ENCODE measurements at places on chromosomes 5 and 9.

DNA sequence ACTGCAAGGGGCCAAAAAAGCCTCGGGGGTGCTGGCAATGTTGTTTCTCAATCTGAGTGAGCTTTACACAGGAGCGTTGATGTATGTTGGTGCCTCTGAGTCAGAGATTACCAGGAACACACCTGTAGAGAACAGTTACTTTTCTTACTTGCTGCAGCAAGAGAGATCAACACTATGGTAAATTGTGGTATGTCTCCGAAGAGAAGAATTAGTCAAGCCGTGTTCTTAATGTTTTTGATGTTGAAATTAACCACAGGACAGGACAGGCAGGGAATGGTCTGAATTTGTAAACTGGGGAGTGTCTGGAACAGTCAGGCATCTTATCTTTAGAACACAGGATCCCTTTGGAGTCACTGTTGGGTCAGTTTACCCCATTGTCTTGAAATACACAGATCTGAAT, 285.7 kb downstream of the DNAH5 start:
- no peak for DNase-seq

- no peak for DNase-seq
Observed at GRCh38 chr9:3200331-3200774, 325.4 kb downstream of the RFX3 start.

- DNase-seq: no peak
Observed at GRCh38 chr5:89397096-89397495, 514.1 kb upstream of the MEF2C start.

DNA sequence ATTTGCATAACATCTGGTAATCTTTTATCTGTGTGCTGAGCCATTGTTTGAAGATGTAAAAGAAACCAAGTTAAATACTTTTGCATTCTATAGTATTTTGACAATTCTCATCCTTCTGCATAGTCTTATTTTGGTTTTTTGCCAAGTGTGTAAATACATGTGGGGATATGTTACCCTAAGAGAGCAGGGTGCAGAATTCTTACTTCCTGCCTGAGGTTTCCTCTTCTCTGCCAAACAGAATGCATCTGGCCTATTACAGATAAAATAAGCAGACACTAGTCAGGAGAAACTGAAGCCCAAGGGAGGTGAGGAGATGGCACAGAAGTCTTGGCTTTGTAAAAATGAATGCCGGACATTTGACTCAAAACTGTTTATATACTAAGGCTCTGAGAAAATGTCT, 462.1 kb downstream of the TMEM38B start:
- no peak for DNase-seq

DNA sequence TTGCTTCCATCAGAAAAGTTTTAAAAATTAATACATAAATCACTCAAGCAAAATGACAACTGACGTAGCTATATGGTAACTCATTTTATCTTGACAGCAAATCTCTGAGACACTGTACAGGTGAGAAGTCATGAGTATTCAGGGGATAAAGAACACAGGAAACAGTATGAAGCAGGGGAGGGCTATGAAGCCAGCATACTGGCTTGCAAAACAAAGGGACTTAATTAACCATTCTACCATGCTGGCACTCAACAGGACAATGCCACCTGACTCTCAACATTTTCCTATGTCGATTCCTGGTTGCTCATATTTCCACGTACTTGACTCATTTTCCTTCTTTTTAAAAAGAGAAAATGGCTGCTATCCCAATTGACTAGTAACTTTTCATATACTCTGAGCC, 151.4 kb upstream of the RETREG1 start:
- no peak for DNase-seq

DNA sequence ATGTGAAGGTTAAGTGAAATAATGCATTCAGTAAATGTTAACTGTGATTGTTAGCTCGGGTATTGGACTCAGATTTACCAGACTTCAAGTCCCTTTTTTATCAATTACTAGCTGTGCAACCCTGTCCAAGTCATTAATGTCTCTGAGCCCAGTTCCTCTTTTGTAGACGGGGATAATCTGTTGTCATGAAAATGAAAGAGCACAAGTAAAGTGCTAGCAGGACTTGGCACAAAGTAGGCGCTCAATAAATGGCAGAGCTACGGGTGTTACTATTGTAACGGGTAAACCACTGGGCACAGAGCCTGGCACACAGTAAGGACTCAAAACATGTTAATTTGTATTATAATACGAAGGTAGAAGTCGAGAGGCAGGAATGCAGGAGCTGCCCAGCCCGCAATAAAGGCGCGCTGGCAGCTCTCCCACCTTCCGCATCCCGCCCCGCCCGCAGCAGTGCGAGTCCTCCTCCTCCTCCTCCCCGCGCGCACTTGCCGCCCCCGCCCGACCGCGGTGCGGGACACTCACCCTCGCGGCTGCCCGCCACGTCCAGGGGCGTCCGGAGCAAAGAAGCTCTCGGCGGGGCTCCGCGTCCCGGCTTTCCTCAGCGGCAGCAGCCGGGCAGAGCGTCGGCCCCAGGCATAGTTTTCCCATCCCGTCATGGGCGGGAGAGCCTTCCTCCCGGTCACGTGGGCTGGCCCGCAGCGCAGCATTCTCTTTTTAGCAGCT, at the start of gene C1QTNF2:
Gene C1QTNF2 (minus strand): TSS at position 637 of the 723 bp plus-strand sequence. CDS start 15,615 bp downstream, outside the sequence.
- DNase-seq: no peak

DNA sequence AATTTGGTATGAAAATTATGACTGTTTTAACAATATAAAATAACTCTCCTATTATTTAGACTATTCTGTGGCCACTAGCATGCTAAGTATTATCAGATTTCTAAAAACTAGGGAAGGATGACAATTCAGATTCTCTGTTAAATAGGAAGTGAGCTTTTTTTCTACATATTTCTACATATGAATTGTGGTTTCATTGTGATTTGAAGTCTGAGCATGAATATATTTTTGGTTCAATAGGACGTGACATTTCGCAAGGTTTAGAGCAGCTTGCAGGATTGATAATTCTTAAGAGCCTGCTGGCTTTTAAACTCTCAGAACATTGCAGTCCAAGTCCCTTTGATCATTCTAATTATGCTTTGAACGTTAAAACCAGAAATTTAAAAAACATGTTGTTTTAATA, 82.9 kb downstream of the ADGRV1 start:
- DNase-seq: no peak

GRCh38 chr5:124908581-124909451, 162.4 kb upstream of the ZNF608 start:
- no peak for DNase-seq

GRCh38 chr9:137044502-137045177, 1.3 kb downstream of the NPDC1 start:
- peak; percentile 55 for DNase-seq

DNA sequence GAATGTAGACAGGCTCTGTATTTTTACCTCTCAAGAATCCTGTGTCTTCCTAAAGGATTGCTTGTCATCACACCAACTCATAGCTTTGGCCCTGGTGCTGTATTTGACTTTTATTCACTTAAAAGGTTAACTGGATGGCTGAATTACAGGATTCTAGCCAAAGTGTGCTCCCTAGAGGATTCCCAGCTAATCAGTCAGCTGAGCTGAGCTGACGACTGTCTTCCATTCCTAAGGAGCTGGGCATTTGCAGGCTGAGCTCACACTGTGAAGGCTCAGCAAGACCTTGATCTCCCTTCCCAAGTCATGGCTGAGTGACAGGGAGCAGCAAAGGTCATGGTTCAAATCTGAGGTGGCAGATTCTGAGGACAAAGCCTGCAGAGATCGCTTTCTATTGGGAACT, 59.0 kb upstream of the PALM2AKAP2 start:
- DNase-seq: no peak

DNA sequence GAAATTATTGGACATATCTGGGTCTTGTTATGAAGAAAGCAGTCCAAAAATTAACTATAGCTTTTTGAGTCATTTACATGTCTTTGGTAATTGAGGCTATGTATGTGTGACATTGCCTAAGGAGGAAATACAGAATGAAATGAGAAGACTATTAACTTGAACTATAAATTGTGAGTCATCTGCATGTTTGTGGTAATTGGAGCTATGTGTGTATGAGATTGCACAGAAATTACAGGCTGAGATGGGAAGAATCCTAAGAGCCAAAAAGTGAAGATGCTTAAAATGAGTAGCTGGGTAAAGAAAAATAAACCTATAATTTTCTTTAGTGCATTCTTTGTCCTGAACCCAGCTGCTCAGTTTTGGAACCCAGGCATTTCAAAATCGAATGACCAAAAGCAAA, 747.6 kb upstream of the EDIL3 start:
- no peak for DNase-seq

DNA sequence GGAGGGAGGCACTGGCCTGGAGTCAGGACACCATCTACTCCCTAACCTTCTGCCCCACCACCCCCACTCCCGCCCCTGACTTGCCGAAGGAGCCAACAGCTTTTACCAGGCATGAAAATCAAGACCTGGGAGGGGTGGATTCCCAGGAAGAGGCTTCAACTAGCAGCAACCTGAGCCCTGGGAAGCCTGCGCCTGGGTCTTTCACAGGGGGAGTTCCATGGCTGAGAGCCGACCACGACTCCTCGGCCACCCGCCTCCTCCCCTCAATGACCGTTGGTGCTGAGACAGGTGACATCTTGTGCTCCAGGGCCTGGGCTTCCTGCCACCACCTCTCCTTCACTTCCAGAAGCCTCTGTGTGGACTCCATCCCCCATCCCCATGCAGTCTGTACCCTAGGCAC, 37.1 kb downstream of the BARX1 start:
- DNase-seq: no peak

- DNase-seq: no peak
Observed at GRCh38 chr9:101477736-101478135, 42.2 kb upstream of the ALDOB start.

GRCh38 chr5:11780641-11781345, 123.5 kb downstream of the CTNND2 start:
- no peak for DNase-seq

DNA sequence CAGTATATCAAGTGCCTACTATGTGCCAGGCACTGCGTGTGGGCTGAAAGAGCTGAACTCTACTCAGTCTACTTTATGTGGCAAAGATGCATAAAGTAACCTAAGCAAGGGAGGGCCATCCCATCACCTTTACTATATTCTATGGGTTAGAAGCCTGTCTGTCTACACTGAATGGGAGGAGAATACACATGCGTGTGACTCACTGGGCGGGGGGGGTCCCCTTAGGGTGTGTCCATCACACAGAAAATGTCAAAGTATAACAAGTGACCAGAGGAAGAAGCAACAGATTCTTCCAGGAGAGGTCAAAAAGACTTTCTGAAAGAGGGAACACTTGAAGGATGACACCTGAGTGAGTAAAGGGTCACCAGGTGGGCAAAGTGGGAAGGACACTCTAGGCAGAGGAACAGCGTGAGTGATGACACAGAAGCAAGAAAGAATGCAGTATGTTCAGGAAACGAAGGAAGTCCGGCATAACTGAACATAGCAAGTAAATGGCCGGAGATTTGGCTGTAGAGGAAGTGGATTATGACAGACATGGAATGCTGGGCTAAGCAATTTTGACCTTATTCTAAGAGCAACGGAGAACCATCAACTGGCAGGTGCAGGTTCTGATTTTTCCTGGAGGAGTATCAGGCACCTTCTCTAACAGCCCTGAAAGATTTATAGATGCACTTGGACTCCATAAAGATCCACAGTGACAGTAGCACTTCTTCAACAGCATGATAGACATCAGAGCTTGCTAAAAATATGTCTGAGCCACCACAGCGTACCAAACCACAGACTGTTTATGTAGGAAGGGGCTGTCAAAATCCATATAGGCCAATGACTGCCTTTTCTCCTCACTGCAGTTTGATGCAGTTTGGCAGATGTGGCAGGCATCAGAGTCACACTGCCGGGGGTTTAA, 8.0 kb upstream of the WHRN start:
- no peak for DNase-seq

GRCh38 chr5:144276034-144276822, 105.6 kb downstream of the KCTD16 start:
- DNase-seq: no peak

GRCh38 chr5:169522851-169523250, 60.7 kb upstream of the SPDL1 start:
- no peak for DNase-seq

GRCh38 chr9:125409217-125409636, 147.6 kb downstream of the GAPVD1 start:
- DNase-seq: no peak

DNA sequence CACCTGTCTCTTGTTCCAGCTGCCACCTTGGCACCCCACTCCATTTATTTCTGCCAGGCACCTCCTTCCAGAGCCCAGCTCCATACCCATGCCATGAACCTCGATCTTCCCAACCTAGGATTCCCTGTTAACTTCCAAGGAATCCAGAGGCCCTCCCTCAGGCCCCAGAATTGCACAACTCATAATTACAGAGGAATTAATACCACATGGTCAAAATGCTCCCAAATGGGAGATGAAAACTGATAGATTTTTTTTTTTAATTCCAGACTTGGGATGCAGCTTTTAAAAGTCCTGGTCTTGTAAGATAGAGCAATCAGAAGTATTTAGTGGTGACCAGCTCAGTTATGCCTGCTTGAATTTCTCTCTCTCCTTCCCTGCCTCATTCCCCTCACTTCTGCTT, 96.2 kb upstream of the CCDC112 start:
- no peak for DNase-seq

DNA sequence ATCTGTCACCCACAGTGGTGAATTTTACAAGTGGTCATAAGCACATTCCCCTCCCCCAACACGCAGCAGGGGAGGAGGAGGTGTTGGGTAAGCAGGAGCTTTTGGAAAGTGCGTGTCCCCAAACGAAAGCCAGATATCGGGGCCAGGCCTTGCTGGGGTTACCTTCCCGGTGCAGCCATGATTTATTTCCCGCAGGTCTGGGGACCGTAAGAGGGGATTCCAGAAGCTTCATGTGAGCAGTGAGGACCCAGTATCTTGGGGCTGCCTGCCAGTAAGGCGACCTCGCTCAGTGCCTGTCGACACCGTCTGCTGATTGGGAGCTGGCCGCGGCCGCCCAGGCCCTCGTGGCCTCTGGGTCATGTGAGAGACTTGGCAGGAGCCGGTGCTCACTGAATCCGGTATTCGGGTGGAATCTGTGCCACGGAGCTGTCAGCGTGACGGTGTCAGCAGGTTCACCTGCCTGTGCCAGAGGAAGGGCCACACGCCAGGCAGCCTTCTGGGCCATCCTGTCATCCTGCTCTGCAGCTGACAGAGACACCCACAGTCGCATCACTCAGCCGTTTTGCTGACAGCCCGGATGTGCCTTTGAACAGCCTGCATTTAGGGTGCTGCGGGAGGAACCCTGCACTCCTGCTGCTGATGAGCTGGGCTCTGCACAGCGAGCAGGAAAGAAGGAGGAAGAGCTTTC, 37.3 kb downstream of the SEC61B start:
- DNase-seq: peak; percentile 80

GRCh38 chr5:114362197-114362976, 517 bp downstream of the KCNN2 start:
- DNase-seq: no peak

- no peak for DNase-seq
Observed at GRCh38 chr5:167442922-167443321, 848.5 kb upstream of the WWC1 start.

DNA sequence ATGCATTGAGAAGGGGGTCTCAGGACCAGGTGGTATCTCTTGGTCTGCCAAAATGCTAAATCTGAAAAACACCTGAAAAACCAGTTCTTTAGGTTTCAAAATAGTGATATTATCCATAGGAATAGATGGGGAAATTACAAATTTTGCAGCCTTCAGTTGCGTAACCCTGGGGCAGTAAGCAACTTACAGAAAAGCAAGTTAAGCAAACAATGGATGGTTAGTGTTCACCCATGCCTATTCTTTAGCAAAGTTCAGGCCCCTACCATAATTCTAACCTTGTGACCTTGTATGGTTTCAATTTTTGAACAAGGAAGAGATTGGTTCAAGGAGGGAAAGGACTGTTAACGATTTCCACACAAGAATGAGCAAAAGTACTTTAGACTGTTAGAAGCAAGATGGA, 24.5 kb downstream of the GLRX start:
- DNase-seq: no peak

GRCh38 chr5:110977915-110978314, 93.6 kb upstream of the TSLP start:
- DNase-seq: no peak
